ENCODE measurements at places on chromosomes 13 and 19.

GRCh38 chr19:39942366-39942730, 7.9 kb upstream of the FCGBP start:
- DNase-seq, result no peak

- no peak for DNase-seq
These were observed 60.9 kb downstream of the STARD13 start for GRCh38 chr13:33224686-33225085.

GRCh38 chr19:41934849-41935374, 6.7 kb upstream of the ERFL start:
- no peak for DNase-seq

- DNase-seq, result no peak
These were observed 512.6 kb downstream of the KLF5 start for GRCh38 chr13:73571376-73571775.

DNA sequence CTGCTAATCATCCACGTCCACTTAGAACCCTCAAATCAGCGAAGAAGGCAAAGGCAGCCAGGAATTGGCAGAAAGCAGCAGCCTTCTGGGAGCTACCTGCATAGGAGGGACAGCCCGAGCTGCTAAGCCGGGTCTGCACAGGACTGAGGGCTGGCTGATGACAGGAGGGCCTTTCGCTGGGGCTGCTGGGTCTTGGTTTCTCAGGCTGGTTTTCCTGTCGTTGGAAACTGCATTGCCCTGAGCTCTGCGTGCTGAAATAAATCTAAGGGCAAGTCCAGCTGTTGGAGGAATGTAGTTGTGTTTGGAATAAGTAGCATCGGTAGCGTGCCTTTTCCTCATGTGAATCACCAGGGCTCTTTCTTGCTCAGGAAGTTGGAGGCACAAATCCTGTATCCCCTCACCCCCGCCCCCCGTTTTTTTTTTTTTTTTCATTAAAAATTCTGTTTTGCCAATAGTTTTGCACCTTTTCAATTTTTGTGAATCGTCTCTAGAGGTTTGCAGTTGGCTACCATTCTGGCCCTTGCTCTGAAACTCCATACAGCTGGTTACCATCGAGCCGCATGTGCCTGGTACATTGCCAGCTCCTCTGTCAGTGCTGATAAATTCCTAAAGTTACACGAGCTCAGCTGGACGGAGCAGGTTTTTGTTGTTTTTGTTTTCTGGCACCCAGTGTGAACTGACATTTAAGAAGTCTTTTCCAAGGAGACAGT, 193.9 kb upstream of the RNF113B start:
- DNase-seq, result peak; percentile 82

DNA sequence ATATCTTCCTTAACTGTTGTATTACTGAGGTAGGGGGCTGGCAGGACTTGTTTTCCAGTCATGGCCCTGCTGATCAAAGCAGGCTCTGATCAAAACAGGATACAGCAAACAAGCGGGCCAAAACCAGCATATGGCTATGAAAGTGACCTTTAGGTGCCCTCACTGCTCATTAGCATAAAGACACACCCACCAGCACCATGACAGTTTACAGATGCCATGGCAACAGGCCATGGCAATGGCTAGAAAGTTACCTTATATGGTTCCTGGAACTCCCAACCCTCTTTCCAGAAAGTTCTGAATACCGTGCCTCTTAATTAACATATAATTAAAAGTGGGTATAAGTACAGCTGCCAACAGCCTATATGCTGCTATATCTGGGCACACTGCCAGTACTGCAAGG, 551.4 kb upstream of the SGCG start:
- no peak for DNase-seq

DNA sequence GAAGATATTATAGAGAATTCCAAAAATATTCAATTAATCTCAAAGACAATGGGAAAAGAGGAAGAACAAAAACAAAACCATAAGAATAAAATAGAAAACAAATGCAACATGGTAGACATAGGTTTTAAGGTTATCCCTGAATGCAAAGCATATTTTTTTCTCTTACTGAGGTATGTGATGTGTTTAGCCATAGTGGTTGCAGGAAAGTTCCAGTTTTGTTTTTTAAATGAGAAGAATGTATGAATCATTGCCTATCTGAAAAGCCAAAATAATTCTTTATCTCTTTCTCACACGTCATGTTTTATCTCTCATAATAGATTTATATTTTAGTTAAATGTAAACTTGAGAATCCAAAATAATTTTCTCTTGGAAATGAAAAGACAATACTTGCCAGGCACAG, 2591.7 kb upstream of the PCDH20 start:
- no peak for DNase-seq

GRCh38 chr13:50419896-50420295, 404.7 kb downstream of the KCNRG start:
- DNase-seq, result no peak

DNA sequence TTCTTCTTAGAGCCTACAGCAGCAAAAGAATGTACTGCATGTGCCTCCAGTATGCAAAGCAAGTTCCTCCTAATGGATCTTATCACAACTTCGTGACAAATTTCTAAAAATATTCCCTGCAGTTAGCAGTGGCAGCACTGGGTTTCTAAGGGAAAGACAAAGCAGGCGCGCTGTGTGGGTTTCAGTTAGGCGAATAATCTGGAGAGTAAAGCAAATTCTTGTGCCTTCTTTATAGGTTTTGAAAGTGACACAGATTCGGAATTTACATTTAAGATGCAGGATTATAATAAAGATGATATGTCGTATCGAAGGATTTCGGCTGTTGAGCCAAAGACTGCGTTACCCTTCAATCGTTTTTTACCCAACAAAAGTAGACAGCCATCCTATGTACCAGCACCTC, 167.9 kb downstream of the LMO7 start:
- DNase-seq, result no peak

DNA sequence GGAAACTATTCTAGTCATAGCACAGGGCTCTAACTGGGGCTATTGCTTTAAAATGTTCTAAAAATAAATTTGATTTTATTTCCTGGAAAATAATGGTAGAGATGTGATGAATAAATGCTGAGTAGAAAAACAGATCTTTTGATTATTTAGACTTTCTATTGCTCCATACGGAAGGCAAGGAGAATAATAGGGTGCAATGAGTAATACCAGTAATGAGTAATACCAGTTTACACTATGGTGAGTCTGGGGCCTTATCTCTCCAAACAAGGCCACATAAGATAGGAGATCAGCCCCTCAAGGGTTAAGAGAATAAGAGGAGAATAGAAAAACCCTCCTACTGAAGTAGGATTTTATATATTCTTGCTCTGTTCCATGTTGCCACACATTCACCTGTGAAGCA, 390.4 kb downstream of the KLF5 start:
- DNase-seq, result no peak

DNA sequence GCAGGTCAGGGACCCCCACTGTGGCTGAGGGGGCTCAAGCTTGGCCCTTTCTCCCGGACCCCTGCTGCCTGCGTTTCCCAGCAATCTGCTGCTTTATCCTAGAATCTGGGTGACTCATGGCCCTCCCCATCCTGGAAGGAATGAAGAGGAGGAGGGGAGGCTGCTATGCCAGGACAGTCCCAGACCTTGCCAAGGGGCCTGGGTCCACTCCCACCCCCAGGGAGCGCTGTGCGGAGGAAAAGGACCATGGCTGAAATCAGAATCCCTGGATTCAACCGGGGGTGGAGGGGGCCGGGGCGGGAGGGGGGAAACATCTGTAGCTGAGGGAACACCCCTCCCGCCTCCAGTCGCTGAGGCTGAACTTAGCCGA, 20.5 kb downstream of the ZNF114 start:
- DNase-seq, result no peak

GRCh38 chr19:35295792-35296462, 4.0 kb downstream of the MAG start:
- DNase-seq, result no peak

DNA sequence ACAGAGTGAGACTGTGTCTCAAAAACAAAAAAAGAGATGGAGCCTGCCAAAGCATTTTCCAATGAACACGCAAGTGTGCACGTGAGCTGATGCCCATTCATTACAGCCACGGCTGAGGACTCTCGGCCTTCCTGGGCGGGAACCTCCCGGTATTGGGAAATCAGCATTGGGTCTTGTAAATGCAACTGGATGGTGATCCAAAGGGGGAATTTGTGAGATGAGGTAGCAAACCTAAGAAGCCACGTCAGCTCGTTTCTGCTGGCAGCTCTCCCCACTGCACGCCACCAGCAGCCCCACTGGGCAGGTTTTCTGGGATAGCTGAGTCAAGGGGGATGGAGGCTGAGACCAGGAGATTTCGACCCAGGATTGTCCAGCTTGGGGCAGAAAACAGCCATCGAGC, 11.5 kb downstream of the C13orf46 start:
- no peak for DNase-seq

DNA sequence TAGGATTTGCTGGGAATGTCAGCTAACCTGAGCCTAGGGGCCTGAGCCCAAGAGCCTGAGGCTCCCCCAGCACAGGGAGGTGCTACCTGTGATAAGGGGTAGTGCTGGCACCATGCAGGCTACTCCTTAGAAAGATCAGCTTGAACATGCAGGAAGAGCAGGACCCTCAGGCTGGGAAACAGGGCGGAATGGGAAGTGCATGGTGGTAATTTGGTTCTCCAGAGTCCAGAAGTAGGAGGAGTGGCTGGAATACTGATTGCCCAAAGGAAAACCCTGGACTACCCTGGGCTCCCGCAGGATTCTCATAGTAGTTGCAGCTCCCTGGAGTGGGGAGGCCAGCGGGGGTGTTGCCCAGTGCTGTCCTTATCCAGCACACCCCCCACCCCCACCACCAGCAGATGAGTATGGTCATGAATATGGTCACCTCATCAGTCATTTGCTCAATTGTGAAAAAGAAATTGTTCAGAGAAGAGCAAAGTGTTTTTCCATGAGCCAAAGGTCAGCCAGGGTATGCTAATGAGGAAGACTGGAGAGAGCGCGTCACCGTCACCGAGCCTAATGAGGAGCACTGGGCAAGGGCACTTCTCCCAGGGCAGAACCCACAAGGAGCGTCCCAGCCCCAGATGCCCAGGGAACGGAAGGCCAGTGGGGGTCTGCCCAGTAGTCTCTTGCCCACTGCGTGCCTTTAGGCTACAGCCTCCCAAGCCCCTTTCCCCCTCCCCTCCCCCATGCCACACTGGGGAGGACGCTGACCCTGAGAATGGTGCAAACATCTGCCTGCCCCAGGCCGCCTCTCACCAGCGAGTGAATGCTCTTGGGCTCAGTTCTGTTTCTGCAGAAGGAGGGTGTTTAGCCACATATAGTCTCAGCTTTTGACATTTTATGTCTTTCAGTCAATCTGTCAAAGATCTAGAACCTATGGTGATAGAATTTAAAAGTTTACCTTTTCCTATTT, 5.3 kb downstream of the SLC25A15 start:
- DNase-seq, result no peak

GRCh38 chr13:100942742-100943141, 268.1 kb upstream of the TMTC4 start:
- no peak for DNase-seq

DNA sequence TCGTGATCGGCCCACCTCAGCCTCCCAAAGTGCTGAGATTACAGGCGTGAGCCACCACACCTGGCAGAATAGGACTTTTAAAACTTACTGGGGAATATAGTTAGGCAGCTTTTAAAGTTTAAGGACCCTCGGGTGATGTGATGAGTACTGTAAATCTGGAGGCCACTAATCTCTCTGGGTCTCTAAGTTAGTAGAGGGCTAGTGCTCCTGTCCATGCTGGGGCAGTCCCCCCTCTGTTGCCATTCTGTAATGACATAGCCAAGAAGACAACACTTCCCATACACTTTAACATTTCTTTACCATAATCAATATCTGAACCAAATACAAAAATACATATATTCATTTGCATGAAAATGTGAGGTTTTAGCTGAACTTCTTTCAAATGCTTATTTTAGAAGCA, 65.7 kb downstream of the IPO5 start:
- DNase-seq, result no peak

DNA sequence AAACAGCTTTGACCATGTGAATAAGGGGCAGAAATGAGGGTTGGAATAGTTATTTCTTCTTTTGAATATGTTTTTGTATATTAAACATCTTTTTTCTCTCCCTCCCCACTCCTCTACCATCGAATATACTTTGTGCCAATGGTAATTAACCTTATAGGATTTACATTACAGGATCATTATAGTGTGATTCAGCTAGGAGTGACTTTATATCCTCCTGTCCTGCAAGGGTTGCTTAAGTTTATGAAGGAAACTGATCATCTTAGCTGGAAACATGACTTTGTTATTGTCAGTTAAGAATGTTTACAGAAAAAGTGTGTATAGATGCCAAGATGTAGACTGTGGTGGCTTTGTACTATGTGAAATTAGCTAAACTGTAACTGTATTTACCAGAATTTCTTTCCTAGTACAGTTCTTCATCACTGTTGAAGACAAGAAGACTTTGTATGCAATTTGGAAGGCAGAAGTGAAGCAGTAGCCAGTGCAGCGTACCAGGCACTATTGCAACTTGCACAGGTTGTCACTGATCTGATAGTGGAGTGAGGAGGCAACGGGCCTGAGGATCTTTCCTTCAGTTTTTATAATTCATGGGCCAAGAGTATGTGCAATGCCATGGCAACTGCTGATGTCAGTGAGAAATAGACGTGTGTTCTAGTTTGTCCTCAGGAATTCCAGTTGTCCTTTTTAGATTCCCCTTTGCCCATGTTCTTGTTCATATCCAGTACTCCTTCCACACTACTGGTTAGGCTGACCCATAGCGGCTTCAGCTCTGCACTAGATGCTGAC, 8.2 kb upstream of the PAN3 start:
- DNase-seq, result no peak

GRCh38 chr19:41811981-41812380, 15.6 kb downstream of the CEACAM3 start:
- no peak for DNase-seq

GRCh38 chr19:18085702-18086457, 854 bp downstream of the IL12RB1 start:
- no peak for DNase-seq

GRCh38 chr13:43783820-43784219, 3.0 kb downstream of the ENOX1 start:
- no peak for DNase-seq

GRCh38 chr19:13887517-13887916, 10.6 kb downstream of the NANOS3 start:
- DNase-seq, result peak; percentile 54

GRCh38 chr13:46386392-46387063, 524 bp downstream of the RUBCNL start:
- DNase-seq, result no peak

GRCh38 chr13:111572956-111573761, 252.7 kb downstream of the TEX29 start:
- no peak for DNase-seq

DNA sequence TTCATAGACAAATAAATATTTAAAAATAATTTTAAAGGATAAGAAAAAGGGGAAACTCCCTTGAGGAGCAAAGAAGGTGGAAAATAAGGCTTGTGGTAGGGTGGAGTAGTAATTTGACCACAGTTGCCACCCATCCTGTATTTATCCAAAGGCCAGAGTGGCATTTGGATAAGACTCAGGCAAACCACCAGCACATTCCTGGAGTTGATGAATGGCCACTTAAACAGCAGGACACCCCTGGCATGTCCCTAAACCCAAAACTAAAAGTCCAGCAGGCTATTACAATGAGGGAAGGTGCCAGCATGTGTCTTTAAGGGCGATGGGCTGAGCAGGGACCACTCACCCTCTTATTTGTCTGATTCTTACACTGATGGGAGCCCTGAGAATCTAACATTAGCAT, 9.8 kb upstream of the FRY start:
- DNase-seq, result no peak
